ENCODE measurements at places on chromosomes 6 and 20.

- DNase-seq = no peak
Measured at GRCh38 chr20:36744243-36744642, 1.6 kb downstream of the NDRG3 start.

GRCh38 chr20:25408890-25409289 lies 1.4 kb downstream of the GINS1 start:
- no peak for DNase-seq

- DNase-seq = no peak
Measured at GRCh38 chr6:169640983-169641382, 60.8 kb downstream of the WDR27 start.

GRCh38 chr20:2521369-2522305 lies 12.9 kb upstream of the ZNF343 start:
- peak; percentile 21 for DNase-seq

- DNase-seq = peak; percentile 53
Measured at GRCh38 chr20:37406010-37406998, 60.4 kb downstream of the SRC start.

GRCh38 chr20:20993372-20993771 lies 112.8 kb downstream of the LINC00237 start:
- no peak for DNase-seq

- DNase-seq = peak; percentile 54
Measured at GRCh38 chr20:64131406-64131805, 24.0 kb upstream of the NPBWR2 start.

DNA sequence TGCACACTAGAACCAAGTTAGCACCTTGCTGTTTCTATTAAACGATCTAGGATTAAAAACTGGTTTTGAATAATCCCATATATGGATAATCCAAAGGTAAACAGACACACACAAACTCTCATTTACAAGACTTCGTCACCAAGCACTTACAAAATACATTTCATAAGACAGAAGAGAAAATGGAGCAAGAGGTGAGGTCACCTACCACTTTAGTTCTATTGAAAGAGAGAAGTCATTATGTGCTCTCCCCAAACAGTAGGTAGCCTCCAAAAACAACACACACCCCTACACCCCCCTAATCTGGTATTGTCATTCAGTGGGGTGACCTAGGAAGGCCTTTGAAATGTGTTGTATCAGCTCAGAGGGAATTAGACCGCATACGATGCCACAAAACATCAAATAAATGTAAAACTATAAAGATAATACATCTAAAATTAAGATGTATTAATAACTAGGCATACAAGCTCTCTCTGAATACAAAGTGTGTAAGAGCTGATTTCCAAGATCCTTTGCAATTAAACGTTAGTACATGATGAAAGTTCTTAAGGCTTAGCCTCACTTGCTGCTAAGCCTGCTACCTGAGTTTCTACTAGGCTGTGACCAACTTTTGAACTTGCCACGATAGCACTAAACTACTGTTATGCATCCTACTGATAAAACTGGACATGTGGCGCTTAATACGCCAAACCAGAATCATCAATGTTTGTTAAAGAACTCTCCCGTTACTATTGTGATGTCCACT lies 1.6 kb downstream of the SRPK1 start:
- peak; percentile 29 for DNase-seq

- no peak for DNase-seq
Measured at GRCh38 chr6:120966321-120966720, 368.0 kb downstream of the TBC1D32 start.

- DNase-seq = no peak
Measured at GRCh38 chr6:37236921-37237320, 20.7 kb upstream of the TBC1D22B start.

GRCh38 chr6:53048431-53049195 lies 16.6 kb upstream of the FBXO9 start:
- peak; percentile 83 for DNase-seq

GRCh38 chr20:63067266-63067635 lies 60.5 kb upstream of the BHLHE23 start:
- DNase-seq = no peak

Data from SW480 (cell line).